ENCODE measurements at places on chromosomes 13 and 19. TPM values are rescaled to one million over a fixed set of nuclear protein-coding genes. Genes with fewer than 3 reads are reported as not detected.

Gene AP2S1
- polyA plus RNA-seq, result 226 TPM

Gene SOX1
- not detected for polyA plus RNA-seq

Gene IGFL3
- not detected for polyA plus RNA-seq

GRCh38 chr19:6713773-6714692 is 6.4 kb downstream of the C3 start:
- no peak overlapping the region for H3K27ac ChIP-seq
- no peaks in the 10 kb centered on the region for H3K4me1 ChIP-seq
- H3K4me3 ChIP-seq, result no peak overlapping the region
- no peaks in the 10 kb centered on the region for H3K36me3 ChIP-seq

- no peak overlapping the region for H3K27ac ChIP-seq
- H3K27me3 ChIP-seq, result peaks cover 83% of the 10 kb centered on the region
- H3K4me3 ChIP-seq, result no peak overlapping the region
- H3K4me1 ChIP-seq, result no peaks in the 10 kb centered on the region
- H3K36me3 ChIP-seq, result no peaks in the 10 kb centered on the region
- DNase-seq, result no peak
Observed at GRCh38 chr13:99959127-99959539, 12.4 kb downstream of the ZIC5 start.

GRCh38 chr13:109395014-109395413 is 391.4 kb downstream of the IRS2 start:
- H3K27me3 ChIP-seq, result no peaks in the 10 kb centered on the region
- H3K4me1 ChIP-seq, result no peaks in the 10 kb centered on the region
- DNase-seq, result no peak
- H3K36me3 ChIP-seq, result no peaks in the 10 kb centered on the region
- H3K4me3 ChIP-seq, result no peak overlapping the region

- no peaks in the 10 kb centered on the region for H3K27me3 ChIP-seq
- no peak within 1 kb of the TSS for H3K27ac ChIP-seq
- no peak within 1 kb of the TSS for H3K4me3 ChIP-seq
- H3K36me3 ChIP-seq, result no peaks in the 10 kb centered on the region
Observed at GRCh38 chr19:51026554-51026831, at the start of gene KLK11. Gene KLK11 (minus strand): TSS chr19:51026616. CDS start chr19:51025631, 985 bp downstream.

GRCh38 chr19:1471515-1472160 is 7.4 kb downstream of the C19orf25 start:
- DNase-seq, result no peak
- H3K4me3 ChIP-seq, result no peak overlapping the region
- peaks cover 19% of the 10 kb centered on the region for H3K27me3 ChIP-seq
- H3K27ac ChIP-seq, result no peak overlapping the region
- no peaks in the 10 kb centered on the region for H3K36me3 ChIP-seq
- no peaks in the 10 kb centered on the region for H3K4me1 ChIP-seq

- no peak overlapping the region for H3K27ac ChIP-seq
- no peak overlapping the region for H3K4me3 ChIP-seq
- H3K4me1 ChIP-seq, result no peaks in the 10 kb centered on the region
- no peaks in the 10 kb centered on the region for H3K27me3 ChIP-seq
Observed at GRCh38 chr19:33501693-33502356, 19.8 kb downstream of the PEPD start.

- no peaks in the 10 kb centered on the region for H3K36me3 ChIP-seq
- no peaks in the 10 kb centered on the region for H3K27me3 ChIP-seq
- no peaks in the 10 kb centered on the region for H3K4me1 ChIP-seq
Observed at GRCh38 chr13:76813891-76814290, 72.3 kb downstream of the KCTD12 start.

DNA sequence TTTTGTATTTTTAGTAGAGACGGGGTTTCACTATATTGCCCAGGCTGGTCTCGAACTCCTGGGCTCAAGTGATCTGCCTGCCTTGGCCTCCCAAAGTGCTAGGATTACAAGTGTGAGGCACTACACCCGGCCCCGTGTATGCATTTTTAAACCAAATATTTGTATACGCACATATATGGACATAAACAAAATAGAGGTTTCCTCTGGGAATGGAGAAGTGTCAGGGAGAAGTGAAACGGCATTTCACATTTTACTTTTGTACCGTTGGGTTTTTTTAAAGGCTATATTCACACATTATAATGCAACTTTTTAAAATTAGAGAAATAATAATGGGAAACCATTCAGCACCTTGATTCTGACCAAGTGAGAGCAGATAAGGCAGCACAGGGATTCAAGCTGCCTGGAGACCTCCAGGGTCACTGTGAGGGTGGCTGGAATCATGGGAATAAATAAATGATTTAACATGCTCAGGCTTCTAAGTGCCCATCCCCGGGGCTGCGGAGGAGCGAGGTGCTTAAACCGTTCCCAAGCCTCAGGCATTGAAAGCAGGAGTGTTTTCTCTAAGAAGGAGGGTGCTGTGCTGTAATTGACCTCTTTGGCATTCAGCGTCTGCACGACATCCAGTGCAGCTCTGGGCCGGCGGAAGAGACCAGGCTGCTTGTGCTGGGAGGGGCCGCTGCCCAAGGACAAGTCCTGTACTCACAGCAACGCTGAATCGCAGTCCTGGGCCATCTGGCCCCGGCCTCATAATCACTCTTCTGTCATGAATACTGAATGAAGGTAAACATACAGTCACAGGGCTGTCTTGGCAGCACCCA is 24.7 kb downstream of the GPR42 start:
- no peak overlapping the region for H3K27ac ChIP-seq
- DNase-seq, result peak; percentile 13

DNA sequence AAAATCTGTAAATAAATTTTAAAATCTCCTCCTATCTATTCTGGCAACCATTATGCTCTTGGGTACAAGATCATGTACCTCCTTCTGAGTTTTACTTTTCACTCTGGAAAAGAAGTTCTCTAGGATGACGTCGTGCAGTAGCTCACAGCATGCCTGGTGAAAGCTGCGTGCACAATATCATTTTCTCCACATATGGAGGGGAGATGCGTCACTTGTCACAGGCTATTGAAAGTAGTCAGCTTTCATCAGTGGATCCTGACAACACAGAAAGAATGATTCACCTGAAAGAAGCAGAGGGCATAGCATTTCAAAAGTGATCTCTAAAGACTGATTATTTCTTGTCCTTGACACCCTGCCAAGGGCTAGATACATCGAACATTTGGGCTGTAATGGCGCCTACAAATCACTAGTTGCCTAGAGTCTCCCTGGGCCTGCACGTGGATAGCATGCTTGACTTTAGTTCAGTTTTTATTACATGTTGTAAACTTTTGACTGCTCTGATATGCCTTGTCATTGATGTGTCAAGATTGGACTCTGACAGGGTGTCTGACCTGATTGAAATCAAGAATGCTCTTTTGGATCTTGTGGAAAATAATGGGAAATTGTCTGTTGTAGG is 1365.6 kb downstream of the OLFM4 start:
- no peak for DNase-seq
- no peaks in the 10 kb centered on the region for H3K27me3 ChIP-seq
- H3K27ac ChIP-seq, result no peak overlapping the region
- H3K36me3 ChIP-seq, result no peaks in the 10 kb centered on the region
- H3K4me3 ChIP-seq, result no peak overlapping the region
